ENCODE measurements at places on chromosomes 4 and X. TPM values are rescaled to one million over a fixed set of nuclear protein-coding genes. Genes with fewer than 3 reads are reported as not detected.

NWD2 gene
- 0.07 TPM for total RNA-seq

FGA gene
- total RNA-seq, result 4.3 TPM

MAGEA9B gene
- total RNA-seq, result not detected

- no peak overlapping the region for H3K4me3 ChIP-seq
- H3K27ac ChIP-seq, result peak overlapping the region; percentile 80
- no peaks in the 10 kb centered on the region for H3K36me3 ChIP-seq
- H3K27me3 ChIP-seq, result no peaks in the 10 kb centered on the region
- H3K4me1 ChIP-seq, result peaks cover 54% of the 10 kb centered on the region
Measured at GRCh38 chr4:158775091-158775651, 6.3 kb downstream of the FNIP2 start.

CFAP47 gene
- total RNA-seq, result 3.7 TPM

GRCh38 chrX:76433219-76433618, 5.7 kb downstream of the MAGEE1 start:
- H3K4me3 ChIP-seq, result no peak overlapping the region
- H3K36me3 ChIP-seq, result no peaks in the 10 kb centered on the region
- H3K4me1 ChIP-seq, result peaks cover 5% of the 10 kb centered on the region
- peaks cover 3% of the 10 kb centered on the region for H3K27me3 ChIP-seq

- DNase-seq, result no peak
- H3K4me3 ChIP-seq, result no peak overlapping the region
- H3K4me1 ChIP-seq, result no peaks in the 10 kb centered on the region
- no peaks in the 10 kb centered on the region for H3K36me3 ChIP-seq
Measured at GRCh38 chrX:36867143-36867542, 141.0 kb upstream of the FAM47C start.

PABPC1L2A gene
- total RNA-seq, result not detected

SLC2A9 gene
- 16.6 TPM for total RNA-seq

DNA sequence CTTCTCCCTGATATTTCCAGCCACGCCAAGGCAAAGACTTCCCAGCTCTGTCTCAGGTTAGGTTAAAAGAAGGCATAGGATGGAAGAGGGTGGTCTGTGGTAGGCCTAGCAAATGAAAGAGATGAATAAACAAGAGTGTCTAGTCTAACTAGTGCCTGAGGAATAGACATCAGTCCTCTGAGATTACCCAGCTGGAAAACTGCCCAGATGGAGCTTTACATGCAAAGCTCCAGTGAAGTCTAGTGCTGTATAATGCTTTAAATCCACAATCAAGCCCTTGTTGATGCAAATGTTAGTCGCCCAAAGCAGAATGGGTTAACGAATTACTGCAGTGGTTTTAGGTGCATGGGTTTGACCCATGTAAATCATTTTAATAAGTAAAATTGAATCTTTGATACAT, 24.8 kb upstream of the GUCY1B1 start:
- H3K27me3 ChIP-seq, result no peaks in the 10 kb centered on the region
- no peak overlapping the region for H3K27ac ChIP-seq
- H3K4me3 ChIP-seq, result no peak overlapping the region

GPM6B gene
- total RNA-seq, result 1.9 TPM

G3BP2 gene
- total RNA-seq, result 129 TPM

DNA sequence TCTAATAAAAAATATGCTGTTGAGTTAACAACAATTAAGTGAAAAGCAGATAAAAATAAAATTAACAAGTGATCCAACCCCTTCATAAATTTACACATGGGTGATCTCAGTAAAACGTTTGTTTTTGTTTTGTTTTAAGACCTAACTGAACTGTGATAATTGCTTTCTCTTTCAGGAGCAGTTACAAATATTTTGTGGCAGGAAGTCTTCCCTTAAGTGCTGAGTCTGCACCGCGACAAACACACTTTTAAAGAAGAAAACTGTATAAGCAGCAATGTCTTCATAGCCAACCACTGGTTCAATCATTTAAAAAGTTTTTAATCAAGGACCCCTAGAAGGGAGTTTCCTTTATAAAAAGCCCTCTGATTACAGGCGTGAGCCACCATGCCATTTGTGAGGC, 53.7 kb upstream of the NFKB1 start:
- no peak for DNase-seq
- no peaks in the 10 kb centered on the region for H3K4me1 ChIP-seq
- no peak overlapping the region for H3K27ac ChIP-seq
- H3K4me3 ChIP-seq, result no peak overlapping the region
- H3K36me3 ChIP-seq, result no peaks in the 10 kb centered on the region
- H3K27me3 ChIP-seq, result no peaks in the 10 kb centered on the region

CCKAR gene
- total RNA-seq, result 0.11 TPM

DNA sequence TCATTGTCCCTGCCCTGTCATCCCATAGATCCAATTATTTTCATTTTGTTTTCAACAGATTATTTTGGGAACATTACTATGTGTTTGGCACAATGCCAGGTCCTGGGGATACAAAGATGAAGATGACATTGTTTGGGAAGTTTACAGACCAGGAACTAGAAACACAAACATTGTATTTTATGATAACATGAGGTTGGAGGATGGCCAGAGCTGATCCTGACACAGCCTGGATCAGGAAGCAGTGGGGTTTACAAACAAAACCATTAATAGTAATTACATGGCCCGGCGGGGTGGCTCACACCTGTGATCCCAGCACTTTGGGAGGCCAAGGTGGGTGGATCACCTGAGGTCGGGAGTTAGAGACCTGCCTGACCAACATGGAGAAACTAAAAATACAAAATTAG, 29.9 kb downstream of the CLRN2 start:
- no peaks in the 10 kb centered on the region for H3K36me3 ChIP-seq
- no peak overlapping the region for H3K4me3 ChIP-seq
- H3K4me1 ChIP-seq, result no peaks in the 10 kb centered on the region
- no peaks in the 10 kb centered on the region for H3K27me3 ChIP-seq
- no peak overlapping the region for H3K27ac ChIP-seq
